Esophagus mucosa (tissue), 1 donor: ENCODE measurements at places on chromosomes 7 and 10. TPM values are rescaled to one million over a fixed set of nuclear protein-coding genes. Genes with fewer than 3 reads are reported as not detected.

DNA sequence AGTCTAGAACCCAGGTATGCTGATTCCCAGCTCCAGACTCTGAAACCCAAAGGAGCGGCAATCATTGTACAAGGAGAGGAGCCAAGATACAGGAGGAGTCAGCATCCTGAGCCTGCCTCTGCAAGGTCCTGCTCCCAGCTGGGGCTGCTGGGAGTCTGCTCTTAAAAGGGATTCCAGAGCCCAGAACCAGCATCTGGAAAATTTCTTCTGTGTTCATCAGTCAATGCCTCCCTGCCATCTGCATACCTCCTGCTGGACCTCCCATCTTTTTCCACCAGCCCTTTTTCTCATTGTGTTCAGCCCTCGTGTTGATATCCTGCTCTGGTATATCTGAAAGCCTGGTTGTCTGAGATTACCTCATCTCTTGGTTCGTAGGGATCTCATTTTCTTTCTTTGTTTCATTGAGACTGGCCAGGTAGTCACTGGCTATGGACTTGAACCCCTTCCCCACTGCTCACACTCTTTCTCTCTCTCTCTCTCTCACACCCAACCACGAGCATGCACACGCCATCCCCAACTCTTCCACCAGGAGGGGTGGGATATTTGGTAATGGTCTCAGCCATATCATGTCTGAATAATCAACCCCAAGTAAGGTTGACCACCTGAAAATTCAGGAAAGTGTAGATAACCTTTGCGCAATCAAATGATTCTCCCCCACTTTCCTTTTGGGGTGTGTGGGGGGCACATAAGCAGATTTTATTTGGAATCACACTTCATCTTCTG lies 608.8 kb downstream of the LRMDA start:
- ATAC-seq: no peak

GRCh38 chr10:91022390-91022789 lies 101.5 kb upstream of the ANKRD1 start:
- ATAC-seq: no peak

DNA sequence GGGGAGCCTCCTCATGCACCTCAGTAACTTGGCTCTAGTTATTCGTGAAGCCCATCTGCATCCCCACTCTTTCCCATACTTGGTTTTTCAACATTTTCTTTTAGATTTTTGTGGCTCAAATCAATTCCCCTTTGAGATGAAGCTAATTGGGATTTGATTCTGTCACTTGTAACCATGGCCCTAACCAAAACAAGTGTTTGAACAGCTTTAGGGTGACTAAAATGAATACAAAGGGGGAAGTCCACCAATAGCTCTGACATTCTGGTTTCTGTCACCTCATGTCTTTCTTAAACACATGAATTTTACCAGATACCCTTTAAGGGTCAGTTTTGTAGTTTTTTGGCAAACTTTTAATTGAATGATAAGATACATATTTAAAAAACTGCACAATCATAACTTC lies 87.0 kb downstream of the PCGF5 start:
- ATAC-seq: no peak

GRCh38 chr7:158702944-158703343 lies 1.7 kb downstream of the NCAPG2 start:
- no peak for ATAC-seq

DNA sequence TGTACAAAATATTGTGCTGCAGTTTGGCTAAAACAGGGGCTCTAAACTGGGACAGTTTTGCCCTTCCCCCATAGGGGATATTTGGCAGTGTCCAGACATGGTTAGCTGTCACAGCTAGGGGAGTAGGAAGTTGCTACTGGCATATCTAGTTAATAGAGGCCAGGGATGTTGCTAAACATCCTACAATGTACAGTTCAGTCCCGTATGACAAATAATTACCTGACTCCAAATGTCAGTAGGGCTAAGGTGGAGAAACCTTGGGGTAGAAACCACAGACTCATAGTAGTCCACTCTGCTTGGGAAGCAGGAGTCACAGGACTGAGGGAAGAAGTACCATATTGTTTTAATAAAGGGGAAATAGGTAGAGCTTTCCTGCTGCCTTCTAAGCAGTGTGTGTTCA lies 39.8 kb downstream of the WBP1L start:
- ATAC-seq: peak; percentile 32

- ATAC-seq: peak; percentile 78
Observed at GRCh38 chr7:93092757-93093370, 24.9 kb downstream of the SAMD9 start.

GRCh38 chr10:103692952-103693811 lies 162.2 kb downstream of the SH3PXD2A start:
- no peak for ATAC-seq

- no peak for ATAC-seq
Observed at GRCh38 chr10:97597778-97598177, 8.3 kb downstream of the C10orf62 start.

CLCN1 gene
- 0.68 TPM for total RNA-seq

DNA sequence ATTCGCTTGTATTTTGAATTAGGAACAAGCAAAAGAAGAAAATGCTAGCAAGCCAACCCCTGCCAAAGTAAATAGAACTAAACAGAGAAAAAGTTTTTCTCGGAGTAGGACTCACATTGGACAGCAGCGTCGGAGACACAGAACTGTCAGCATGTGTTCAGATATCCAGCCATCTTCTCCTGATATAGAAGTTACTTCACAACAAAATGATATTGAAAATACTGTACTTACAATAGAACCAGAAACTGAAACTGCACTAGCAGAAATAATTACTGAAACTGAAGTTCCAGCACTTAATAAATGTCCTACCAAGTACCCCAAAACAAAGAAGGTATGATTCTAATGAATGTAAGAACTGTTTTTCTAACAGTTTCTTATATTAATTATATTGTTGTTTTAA lies 87.9 kb downstream of the KMT2E start:
- ATAC-seq: no peak

- no peak for ATAC-seq
Observed at GRCh38 chr7:44103923-44104859, at the start of gene AEBP1. Gene AEBP1 (plus strand): TSS chr7:44104345. CDS start chr7:44104666, 321 bp downstream.

- no peak for ATAC-seq
Observed at GRCh38 chr7:159033956-159034355, 110.7 kb downstream of the VIPR2 start.

GRCh38 chr7:22447762-22448161 lies 52.2 kb downstream of the STEAP1B start:
- no peak for ATAC-seq

- ATAC-seq: no peak
Observed at GRCh38 chr10:17662193-17663138, 18.5 kb downstream of the STAM start.

LRGUK gene
- total RNA-seq: 0.32 TPM

GRCh38 chr7:1931256-1931950 lies 261.3 kb downstream of the ELFN1 start:
- no peak for ATAC-seq

FOXP2 gene
- 5.0 TPM for total RNA-seq

DNA sequence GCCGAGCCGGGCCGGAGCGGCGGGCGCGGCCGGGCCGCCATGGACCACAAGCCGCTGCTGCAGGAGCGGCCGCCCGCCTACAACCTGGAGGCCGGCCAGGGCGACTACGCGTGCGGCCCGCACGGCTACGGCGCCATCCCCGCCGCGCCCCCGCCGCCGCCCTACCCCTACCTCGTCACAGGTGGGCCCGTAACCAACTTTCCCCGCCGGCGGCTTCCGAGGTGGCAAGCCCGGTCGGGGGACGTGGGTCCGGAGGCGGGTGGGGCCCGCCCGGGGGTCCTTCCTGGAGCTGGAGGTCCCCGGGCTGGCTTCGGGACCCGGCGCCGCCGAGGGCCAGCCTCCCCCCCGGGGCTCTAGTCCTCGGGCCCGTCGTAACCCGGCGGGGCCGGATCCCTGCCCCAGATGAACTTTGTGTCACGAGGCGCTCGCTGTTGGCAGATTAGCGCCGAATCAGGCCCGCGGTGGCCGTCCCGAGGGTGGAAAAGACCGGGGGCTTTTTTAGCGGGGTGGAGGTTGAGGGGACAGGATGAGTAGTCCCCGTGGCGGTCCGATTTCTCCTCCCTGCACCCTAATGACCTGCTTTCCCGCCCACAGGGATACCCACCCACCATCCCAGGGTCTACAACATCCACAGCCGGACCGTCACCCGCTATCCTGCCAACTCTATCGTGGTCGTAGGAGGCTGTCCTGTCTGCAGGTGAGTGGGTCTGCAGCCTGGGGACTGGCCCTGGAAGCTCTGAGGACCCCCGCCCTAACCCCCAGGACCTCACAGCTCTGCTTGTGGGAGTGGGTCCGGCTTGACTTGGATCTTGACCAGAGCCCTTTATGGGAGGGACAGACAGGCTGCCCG lies 496 bp downstream of the BRI3 start:
- no peak for ATAC-seq

GRCh38 chr7:44144426-44144967 lies 3.4 kb upstream of the MYL7 start:
- no peak for ATAC-seq

DNA sequence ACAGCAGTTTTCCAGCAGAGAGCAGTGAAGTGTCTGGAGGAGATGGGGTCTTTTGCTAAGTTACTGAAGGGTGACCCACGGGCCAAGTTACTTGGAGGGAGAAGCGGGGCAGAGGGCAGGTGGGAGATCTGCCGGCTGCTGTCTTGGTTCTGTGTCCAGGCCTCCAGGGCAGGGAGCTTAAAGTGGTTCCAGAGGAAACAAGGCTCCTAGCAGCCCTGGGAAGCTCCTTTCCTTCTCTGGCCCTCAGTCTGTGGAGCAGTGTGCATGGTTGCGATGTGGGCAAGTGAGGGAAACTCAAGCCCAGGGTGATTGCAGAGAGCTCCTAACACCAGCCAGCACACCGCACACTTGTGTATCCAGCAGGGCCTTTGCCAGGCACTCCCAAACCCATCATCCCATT lies 6.3 kb downstream of the GHRHR start:
- ATAC-seq: no peak

NUP42 gene
- total RNA-seq: 18.2 TPM

GRCh38 chr7:44727158-44727936 lies 21.3 kb upstream of the ZMIZ2 start:
- peak; percentile 23 for ATAC-seq

DNA sequence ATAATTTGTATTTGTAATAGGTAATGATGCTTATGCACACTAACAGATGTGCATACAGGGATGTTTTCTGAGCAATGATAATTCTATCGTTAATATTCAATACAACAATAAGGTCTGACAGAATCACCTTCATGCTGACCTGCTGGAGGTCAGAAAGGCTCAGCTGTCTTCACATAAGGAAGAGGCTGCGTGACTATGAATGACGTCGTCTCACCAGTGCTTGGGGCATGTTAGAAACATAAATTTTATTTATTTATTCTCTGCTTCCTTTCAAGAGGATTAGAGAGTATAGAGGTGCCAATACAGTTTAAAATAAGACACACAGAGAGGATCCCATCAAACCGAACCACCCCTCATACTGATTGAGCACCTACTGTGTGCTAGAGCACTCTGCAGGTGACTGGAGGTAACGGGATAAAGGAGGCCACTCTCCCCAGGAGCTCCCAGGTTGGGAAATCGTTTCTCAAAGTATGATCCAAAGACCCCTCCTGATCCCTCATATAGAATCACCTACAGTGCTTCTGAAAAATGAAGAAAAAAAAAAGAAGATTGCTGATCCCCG lies 265.6 kb upstream of the NPVF start:
- no peak for ATAC-seq

DNA sequence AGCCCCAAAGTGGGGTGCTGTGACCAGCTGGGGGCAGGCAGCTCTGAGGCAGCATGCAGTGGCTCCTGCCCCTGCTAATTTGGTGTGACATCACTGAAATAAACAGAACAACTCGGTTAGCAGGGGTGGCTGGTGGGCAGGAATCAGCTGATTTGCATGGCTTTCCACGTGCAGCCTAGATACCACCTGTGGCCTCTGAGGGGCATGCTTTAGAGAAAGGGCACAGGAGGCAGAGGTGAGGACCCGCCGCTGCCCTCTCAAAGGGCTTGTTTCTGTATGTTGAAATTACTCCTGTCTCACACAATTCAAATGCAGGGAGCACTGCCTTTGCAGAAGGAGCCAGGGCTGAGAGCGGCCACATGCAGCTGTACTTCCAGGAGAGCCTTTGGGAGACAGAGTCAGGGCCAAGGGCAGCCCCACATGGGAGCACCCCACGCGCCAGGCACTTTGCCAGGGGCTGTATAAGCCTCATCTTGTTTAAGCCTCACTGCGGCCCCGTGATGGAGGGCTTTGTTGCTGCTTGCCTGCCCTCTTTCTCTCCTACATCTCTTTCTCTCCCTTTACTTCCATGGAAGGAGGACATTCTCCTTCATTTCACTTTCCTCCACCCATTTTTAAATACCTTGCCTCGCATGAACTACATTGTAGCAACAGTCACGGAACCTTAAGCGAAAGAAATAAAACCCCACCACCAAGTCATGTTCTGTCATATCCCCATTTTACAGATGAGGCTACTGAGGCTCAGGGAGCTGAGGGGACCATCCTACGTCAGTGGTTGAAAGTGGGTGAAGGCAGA lies 137.7 kb downstream of the ZMIZ1 start:
- peak; percentile 39 for ATAC-seq

GRCh38 chr7:148726385-148726784 lies 27.7 kb downstream of the CUL1 start:
- ATAC-seq: no peak

SLC26A5 gene
- not detected for total RNA-seq

DNA sequence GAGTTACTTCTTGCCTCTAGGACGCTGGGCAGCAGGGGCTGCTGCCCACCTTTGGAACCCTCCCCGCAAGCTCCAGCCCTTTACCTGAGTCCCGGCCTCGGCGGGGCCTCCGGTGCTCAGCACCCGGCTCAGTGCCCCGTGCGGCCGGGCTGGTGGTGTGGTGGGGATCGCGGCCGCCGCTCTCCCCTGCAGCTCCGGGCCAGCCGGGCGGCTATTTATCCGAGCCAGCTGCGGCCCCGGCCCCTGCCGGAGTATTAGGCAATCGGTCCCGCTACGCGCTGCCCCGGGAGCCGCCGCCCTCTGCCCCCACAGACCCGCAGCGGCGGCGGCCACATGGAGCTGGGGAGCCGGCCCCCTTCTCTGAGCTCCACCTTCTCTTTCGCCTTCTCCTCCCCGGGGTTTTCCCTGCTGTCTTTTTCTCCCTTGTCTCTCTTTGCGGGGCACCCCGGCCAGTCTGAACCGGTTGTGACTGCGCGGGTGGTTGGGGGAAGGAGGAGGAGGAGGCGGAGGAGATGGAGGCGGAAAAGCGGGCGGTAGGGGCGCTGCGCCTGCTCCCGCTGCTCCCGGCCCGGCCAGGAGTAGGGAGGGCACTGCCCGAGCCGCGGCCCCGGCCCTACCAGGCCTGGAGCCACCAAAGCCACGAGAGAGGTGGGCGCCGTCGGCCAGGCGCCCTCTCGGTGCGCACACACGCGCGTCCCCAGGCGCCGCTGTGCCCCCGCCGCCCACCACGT lies at the start of gene SLC16A9:
Gene SLC16A9 (minus strand): TSS at position 456 of the 731 bp plus-strand sequence. CDS start 25,559 bp downstream, outside the sequence.
- ATAC-seq: peak; percentile 86

GRCh38 chr7:139722604-139723003 lies 55.2 kb downstream of the HIPK2 start:
- no peak for ATAC-seq

FOXI2 gene
- total RNA-seq: 0.32 TPM

DNA sequence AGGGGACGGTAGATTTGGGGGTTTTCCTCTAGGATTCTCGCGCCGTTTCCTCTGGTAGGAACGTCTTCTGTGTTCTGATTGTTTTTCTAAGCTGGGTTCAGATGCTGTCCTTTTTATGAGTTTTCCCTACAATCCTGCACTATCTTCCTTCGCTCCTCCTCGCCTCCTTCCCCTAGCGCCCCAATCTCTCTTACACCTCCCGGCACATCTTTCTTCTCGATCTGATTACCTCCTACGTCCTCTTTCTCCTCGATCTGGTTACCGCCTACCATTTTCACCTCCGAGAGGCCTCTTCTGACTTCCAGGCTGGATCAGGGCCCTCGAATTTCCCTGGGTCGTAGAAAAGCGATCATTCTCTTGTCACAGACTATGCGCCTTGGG lies 413 bp downstream of the BUD31 start:
- ATAC-seq: no peak
